ENCODE measurements at places on chromosomes 12 and 14.

DNA sequence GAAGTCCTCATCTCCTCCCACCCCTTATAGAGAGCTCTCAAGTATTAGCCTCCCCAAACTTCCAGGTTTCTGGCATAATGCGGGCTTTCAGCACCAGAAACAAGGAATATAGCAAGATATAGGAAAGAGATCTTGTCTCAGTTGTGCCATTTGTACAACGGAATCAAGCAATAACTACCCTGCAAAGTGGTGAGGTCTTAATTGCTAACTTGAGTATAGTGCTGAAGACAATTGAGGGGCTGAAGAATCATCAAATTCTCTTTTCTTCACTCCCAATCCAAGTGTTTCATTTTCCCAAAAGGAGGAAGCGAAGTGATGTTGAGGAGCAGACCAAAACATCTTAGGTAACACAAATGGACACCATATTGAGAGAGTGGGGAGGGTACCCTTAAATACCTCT, 26.8 kb upstream of the ANP32D start:
- DNase-seq = no peak

- DNase-seq = no peak
Observed at GRCh38 chr12:60475825-60476224, 880.0 kb downstream of the SLC16A7 start.

DNA sequence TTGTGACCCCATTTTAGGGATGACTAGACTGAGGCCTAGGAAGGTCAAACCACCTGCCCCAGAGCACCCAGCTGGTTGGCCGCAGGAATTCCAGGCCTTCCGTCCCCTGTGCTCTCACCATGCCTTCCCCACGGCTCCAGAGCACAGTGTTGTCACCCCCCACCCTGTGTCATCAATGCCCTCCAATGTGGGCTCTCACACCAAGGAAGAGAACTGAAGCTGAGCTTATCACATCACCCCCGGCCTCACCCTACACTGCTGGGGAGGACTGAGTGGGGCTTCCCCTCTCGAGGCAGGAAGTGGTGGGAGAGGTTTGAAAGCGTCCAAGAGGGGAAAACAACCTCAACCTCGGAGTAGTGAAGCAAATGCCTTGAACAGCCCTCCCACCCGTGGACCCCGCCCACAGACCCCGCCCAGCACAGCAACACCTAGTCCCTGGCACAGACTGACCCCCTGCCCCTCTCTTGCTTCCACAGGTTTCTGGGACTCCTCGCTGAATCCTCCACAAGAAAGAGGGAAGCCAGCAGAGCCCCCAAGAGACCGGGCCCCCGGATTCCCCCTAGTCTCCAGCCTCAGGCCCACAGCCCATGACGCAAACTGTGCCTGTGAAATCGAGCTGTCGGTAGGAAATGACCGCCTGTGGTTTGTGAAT, 97.2 kb downstream of the LGMN start:
- DNase-seq = peak; percentile 82

DNA sequence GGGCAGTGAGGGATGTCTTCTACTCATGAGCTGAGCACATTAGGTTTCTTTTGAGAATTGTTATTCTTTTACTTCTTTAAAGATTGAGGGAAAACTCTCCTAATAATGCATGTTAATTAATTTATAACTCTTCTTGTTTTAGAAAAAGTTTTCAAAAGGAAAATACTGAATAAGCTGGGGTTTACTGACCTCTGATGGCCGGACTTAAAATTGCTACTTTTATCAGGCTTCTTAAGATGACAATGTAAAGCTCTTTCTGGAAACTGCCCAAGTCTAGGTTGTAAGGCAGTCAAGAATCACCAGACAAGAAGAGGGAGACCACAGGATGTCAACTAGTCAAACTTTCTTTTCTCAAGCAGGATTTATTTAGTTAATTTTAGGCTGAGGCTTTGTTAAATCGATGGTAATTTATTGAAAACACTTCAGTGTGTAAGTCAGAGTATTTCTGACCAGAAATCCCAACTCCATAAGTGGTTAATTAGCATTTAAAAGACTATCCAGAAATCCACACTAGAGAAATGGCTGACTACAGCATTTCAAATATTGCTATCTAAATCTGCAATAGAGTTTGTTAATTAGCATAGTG, 82.1 kb downstream of the AVPR1A start:
- DNase-seq = peak; percentile 69

DNA sequence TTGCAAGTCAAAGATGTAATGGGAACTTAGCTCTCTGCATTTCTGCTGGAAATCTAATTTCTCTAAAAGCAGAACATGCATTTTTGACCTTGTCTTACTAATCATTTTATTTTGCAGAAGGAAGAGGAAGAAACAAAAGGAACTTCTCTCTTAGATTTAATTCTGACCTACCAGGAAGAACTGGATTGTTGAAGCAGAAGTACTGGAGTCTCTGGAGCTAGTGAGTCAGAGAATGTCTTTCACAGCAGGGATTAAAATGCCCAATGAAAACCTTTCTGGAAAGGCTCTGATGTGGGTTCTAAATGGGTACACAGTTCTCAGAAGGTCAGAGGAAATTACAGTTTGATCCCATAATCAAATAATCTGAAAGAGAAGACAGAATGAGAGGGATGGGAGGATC, 70.8 kb upstream of the GNG2 start:
- no peak for DNase-seq

DNA sequence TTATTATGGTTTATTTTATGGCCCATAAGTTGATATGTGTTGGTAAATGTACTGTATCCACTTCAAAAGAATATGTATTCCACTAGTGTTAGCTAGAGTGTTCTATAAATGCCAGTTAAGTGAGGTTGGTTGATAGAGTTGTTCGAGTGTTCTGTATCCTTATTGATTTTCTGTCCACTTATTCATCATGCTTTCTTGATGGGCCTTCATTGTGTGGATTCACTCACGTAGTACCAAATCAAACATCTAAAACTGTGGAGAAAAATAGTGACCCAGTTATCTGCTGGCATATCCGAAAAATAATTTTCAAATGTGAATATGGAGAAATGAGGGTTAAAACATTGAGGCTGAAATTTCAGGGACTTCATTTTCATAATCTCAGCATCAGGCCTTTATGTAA, 230.4 kb downstream of the TRHDE start:
- DNase-seq = no peak

GRCh38 chr12:56565510-56566101, 44.0 kb downstream of the RBMS2 start:
- DNase-seq = peak; percentile 64

GRCh38 chr14:83548061-83548839, 1981.7 kb upstream of the FLRT2 start:
- DNase-seq = no peak

- DNase-seq = peak; percentile 27
Observed at GRCh38 chr14:56874375-56874774, 64.1 kb upstream of the OTX2 start.

GRCh38 chr14:64409126-64409920, 21.2 kb downstream of the MTHFD1 start:
- DNase-seq = no peak

- DNase-seq = no peak
Observed at GRCh38 chr12:2477009-2477766, 317.6 kb upstream of the FKBP4 start.

DNA sequence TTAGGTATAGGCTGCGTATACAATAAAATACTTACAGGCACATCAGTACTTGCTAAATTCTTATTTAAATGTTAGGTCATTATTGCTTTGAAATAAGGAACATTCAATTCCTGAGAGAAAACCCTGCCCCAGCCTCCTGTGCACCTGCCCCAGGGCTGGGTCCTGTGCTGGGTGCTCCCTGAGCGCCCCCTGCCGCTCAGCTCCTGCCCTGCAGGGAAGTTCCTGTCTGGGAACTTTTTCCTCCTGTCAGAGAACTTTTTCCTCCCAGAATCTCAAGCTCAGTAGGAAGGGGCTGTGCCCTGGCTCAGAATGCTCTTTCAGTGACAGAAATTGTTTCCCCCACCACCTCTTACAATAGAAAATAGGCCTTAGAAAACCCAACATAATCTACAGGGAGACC, 751.1 kb downstream of the TMEM121 start:
- DNase-seq = peak; percentile 38

- DNase-seq = peak; percentile 32
Observed at GRCh38 chr12:113875691-113876090, 90.4 kb downstream of the RBM19 start.

DNA sequence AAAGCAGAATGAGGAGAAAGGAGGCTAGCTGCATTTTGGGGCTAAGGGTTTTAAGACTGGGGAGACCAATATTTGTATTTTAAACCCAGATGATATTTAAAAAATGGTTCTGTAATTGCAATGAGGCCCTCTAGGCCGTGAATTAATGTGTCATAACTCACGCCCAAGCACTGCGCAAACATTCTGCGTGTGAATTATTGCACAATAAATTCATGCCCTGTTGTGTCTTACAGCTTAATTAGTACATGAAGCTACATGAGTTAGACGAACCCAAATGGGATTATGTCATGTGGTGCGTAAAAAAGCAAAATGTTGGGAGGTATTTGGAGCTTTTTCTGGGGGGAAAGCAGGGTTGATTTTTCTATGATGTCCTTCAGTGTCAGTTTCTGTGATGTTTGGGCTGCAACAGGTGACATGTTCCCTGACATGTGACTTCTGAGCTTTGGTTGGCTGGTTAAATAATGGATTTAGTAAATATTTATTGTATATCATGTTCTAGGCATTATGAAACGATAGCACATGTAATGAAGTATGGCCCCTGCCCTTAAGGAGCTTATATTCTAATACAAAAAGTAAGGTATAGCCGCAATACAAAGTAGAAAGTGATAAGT, 30.4 kb upstream of the CISTR start:
- DNase-seq = no peak

GRCh38 chr14:73714656-73715081, 485 bp upstream of the PNMA1 start:
- no peak for DNase-seq

DNA sequence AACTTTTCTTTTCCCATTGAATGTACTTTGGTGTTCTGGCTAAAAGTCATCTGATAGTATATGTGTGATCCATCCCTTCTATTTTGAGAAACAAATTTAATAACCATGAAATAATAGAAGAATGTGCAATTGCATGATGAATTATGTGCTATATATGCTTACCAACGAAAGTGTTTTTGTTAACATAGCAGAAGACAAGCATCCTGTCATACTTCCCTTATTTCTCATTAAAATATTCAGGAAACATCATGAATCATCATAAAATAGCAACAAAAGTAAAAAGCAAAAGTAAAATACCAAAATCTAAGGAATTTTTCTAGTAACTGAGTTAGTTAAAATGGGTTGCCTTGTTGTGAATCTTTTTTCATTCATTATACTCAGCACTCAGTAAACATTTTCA, 409.0 kb upstream of the PDE3A start:
- no peak for DNase-seq

GRCh38 chr14:102891556-102891955, 30.9 kb upstream of the AMN start:
- no peak for DNase-seq

- no peak for DNase-seq
Observed at GRCh38 chr14:31716208-31716607, 155.0 kb downstream of the NUBPL start.

GRCh38 chr14:30610787-30611343, 11.3 kb upstream of the SCFD1 start:
- peak; percentile 89 for DNase-seq

- no peak for DNase-seq
Observed at GRCh38 chr12:53161119-53161911, 19.2 kb upstream of the ZNF740 start.

DNA sequence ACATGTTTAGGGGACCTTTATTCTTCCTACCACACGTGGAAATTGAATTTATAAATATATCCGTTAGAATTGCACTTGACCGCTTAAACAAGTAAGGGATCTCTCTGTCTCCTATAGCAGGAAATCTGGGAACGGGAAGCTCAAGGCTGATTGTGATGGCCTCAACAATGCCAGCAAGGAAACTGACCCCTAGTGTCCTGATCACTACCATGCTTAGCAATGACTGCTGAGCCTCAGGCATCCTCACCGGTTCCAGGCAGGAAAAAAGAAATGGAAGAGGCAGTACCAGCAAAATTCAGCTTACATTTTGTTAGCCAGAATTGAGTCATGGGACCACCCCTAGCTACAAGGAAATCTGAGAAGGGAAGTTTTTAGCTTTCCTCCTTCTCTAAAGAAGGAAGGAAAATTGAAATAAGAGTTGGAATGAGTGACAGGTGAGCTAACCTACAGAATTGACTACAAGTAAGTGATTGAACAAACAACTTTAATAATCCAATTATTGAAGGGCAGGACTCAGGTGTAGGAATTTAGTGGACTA, 43.9 kb upstream of the AMN1 start:
- DNase-seq = no peak

- DNase-seq = no peak
Observed at GRCh38 chr12:54140588-54141388, 48.0 kb downstream of the SMUG1 start.

DNA sequence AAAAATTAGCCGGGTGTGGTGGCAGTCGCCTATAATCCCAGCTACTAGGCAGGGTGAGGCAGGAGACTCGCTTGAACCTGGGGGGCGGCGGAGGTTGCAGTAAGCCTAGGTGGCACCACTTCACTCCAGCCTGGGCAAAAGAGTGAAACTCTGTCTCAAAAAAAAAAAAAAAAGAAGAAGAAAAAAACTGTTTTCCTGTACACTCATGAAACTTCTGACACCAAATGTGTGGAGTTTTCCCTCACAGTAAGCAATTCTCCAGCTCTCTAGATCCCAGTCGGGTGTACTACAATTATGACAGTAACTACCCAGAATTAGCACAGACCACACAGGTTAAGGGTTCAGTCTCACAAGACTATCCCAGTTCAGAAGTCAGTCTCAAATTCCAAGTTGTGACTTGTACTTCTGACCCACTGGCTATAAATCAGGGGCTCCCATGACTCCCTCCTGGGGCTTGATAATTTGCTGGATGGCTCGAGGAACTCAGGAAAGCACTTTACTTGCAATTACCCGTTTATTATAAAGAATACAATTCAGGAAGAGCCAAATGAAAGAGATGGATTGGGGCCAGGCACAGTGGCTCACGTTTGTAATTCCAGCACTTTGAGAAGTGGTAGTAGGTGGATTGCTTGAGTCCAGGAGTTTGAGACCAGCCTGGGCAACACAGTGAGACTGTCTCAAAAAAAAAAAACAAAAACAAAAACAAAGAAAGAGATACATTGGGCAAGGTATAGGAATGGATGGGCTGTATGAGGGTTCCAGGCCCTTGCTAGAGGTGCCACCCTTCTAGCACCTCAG, 12.4 kb upstream of the ARF6 start:
- no peak for DNase-seq

DNA sequence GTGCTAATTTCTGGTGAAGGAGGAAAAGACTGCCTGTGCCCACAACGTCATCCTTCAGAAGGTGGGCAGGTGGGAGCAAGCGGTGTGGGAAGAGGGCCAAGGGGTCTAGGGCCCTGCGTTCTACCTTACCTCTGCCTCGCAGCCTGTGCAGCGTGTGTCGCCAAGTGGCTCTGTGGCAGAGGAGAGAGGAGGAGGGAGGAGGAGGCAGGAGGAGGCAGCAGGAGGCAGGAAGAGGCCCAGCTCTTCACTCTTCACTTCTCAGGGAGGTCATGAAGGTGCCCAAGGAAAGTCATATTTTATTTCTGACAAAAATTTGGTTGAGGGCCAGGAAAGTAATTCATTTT, 177.9 kb downstream of the MYRFL start:
- no peak for DNase-seq

DNA sequence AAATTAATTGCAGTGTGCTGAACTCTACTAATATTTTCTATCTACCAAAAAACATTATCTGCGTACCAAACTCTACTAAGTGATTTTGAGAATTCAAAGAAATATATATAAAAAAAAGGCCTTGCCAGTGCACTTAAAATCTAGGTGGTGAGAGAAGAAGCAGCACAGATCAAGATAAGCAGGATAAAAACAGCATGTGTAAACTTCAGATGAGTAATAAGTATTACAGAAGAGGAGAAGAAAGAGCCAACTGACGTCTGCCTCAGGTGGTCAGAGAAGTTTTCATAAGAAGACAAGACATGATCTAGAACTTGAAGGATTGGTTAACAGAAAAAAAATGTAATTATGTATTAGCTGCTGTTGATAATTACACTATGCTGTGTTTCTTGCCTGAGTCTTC, 166.4 kb downstream of the DUSP6 start:
- no peak for DNase-seq

All from KBM-7 (cell line).